Right renal cortex interstitium (tissue), 3 donors: ENCODE measurements at places on chromosomes 4 and X. TPM values are rescaled to one million over a fixed set of nuclear protein-coding genes. Genes with fewer than 3 reads are reported as not detected.

DNA sequence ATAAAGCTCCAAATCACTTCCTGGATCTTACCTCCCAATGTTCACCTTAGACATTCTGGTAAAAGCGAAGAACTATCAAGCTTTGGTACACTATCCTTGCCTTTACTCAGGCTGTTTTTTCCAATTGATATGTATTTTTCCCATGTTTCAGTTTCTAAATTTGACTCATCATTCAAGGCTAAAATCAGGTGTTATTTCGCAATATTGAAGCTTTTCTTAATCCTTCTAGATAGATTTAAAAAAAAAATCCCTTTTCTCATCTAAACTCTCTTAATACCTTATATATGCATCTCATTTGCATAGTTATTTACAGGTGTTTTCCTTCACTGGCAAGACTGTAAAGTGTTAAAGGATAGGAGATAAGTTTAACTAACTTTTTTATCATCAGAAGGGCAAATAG is 608.1 kb upstream of the FAM241A start:
- DNase-seq, result no peak

- no peak for DNase-seq
Observed at GRCh38 chr4:174714393-174715211, 114.4 kb downstream of the GLRA3 start.

Gene PUDP
- 23.5 TPM for polyA plus RNA-seq

DNA sequence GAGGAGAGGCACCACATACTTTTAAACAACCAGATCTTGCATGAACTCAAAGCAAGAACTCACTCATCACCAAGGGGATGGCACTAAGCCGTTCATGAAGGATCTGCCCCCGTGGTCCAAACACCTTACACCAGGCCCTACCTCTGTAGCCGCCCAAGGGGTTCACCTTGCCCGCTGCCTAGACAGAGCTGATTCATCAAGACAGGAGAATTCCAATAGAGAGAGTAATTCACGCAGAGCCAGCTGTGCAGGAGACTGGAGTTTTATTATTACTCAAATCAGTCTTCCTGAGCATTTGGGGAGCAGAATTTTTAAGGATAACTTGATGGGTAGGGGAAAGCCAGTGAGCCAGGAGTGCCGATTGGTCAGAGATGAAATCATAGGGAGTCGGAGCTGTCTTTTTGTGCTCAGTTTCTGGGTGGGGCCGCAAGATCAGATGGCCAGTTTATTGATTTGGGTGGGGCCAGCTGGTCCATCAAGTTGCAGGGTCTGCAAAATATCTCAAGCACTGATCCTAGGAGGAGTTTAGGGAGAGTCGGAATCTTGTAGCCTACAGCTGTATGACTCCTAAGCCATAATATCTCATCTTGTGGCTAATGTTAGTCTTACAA is 364.7 kb downstream of the PCDH7 start:
- DNase-seq, result no peak

Gene GRK4
- polyA plus RNA-seq, result 5.9 TPM

DNA sequence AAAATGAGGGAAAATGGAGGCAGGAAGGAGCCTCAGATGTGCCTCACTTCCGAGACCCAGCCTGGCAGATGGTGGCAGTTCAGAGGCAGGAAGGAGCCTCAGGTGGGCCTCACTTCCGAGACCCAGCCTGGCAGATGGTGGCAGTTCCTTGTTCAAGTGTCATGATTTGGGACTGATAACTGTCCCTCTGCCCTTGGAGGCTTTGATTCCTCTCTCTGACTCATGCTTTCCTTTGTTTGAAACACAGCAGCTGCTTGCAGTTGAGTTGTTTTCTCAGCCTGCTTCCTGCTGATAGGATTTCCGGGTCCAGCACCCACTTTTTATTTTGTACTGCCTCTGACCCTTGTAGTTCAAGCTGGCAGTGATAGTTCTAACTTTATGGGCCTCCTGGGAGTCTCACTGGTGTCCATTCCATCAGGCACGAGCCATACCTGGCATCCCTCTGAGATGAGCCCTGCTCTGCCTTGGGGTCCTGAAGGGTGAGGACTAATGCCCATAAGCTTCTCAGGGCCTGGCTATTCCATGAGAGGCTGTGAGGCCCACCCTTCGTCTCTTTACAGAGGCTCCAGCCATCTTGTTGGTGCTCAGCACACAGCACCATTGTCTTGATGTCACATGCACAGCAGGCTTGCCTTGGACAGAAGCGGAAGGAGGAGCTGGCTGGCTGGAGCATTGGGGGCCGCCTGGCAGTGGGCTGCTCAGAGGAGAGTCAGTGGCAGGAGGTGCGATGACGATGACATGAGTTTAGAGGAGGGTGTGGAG is 13.0 kb downstream of the RGS12 start:
- DNase-seq, result no peak

Gene PASD1
- not detected for polyA plus RNA-seq

GRCh38 chr4:78784236-78784865 is 8.2 kb downstream of the BMP2K start:
- DNase-seq, result no peak

Gene FAM47E
- polyA plus RNA-seq, result 7.2 TPM

Gene NXF2B
- 0.69 TPM for polyA plus RNA-seq

DNA sequence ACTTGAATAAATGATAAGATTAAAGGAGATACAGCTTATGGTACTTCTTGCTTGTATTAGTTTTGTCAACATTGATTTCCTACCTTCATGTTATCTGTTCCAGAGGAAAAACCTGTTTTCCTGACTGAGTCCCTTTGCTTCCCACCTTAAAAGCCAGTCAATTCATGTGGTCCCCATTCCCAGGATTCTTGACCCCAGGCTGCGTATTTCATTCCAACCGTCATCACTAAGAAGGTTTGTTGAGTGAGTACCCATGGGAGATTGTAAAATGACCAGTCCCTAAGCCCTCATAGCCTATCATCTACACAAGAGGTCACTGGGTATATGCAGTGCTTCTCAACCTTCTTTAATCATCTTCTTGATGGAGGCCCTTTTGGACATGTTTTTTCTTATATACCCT is 52.2 kb downstream of the BEX3 start:
- DNase-seq, result no peak

Gene LONRF3
- polyA plus RNA-seq, result 1.2 TPM

GRCh38 chrX:130715299-130715698 is 187.7 kb downstream of the ENOX2 start:
- DNase-seq, result no peak

DNA sequence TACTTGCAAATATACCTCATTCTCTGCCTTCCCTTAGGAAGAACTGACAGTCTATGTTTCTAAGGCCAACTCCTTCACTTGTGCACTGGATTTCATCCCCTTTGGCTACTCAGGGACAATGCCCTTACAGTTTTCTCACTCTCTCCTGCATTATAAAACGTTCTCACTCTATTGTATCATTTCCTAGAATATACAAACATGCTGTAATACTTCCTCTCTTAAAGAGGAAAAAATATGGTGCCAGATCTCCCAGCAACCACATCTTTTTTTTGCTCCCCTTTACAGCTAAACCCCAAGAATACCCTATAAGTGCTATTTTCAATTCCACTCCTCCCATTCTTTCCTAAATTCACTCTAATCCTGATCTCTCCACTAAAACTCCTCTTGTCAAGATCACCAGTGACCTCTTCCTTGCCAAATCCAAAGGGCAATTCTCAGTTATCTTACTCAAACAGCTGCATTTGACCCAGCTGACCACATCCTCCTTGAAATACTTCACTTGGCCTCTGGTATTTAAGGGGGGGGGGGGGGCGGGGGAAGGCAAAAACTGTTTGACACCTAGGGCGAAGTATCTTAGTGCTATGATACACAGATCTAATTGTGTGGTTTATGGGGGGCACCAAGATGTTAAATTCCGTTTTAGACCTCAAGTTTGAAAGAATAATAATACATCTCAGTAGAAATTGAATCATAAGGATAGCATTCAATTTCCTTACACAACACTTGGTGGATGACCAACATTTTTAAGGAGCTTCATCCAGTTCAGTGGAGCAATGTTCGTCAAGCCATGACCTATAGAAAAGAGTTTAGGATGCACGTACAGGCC is 1.6 kb downstream of the RCHY1 start:
- no peak for DNase-seq

Gene SMS
- polyA plus RNA-seq, result 170 TPM

DNA sequence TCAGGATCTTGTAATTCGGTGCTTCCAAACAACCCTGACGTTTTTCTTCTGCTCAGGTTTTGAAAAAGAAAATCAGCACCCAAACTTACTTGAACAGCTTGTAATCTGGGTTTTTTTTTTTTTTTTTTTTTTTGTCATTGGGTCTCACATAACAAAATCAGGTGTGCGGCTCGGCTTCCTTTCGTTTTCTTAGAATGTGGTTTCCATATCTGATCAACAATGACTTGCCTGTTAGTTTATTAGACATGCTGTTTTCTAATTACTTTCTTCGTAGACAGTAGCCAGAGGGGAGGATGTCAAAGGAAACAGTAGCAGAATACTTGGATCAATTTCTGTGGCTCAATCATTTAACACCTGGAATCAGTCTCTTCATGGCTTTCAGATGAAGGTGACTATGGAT is 890 bp upstream of the FREM3 start:
- DNase-seq, result no peak

Gene ABCG2
- 7.1 TPM for polyA plus RNA-seq

Gene P2RY10
- 0.38 TPM for polyA plus RNA-seq

GRCh38 chr4:41140410-41140809 is 73.9 kb downstream of the APBB2 start:
- no peak for DNase-seq
